ENCODE measurements at places on chromosomes 12 and 14.

GRCh38 chr14:42806909-42807315 lies 1200.2 kb downstream of the LRFN5 start:
- DNase-seq: no peak

DNA sequence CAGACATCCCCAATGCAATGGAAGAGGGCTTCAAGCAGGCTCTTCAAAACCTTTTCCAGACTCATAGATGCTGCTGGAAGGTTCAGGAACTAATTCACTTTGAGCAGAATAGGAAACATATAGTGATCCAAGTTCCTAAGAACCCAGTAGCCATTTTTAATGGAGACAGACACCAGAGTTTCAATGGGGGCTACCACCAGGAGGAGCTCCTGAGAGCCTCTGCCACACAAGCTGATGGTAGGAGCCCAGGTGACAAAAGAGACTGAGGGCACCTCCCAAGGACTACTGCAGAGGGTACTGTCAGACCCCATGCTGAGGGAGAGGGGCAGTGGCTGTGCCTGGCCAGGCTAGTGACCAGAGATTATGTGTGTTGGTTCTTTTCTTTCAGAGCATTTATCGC lies 45.9 kb downstream of the IFNG start:
- DNase-seq: peak; percentile 27

- no peak for DNase-seq
Measured at GRCh38 chr12:97560350-97560749, 97.7 kb downstream of the RMST start.

DNA sequence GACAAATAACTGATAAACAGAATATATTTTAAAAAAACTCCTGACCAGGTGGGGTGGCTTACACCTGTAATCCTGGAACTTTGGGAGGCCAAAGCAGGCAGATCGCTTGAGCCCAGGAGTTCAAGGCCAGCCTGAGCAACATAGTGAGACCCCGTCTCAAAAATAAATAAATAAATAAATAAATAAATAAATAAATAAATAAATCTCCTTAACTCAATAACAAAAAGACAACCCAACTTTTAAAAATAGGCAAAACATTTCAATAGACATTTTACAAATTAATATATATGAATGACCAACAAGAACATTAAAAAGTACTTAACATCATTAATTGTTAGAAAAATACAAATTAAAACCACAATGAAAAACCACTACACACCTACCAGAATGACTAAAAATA lies 56.2 kb upstream of the CAPRIN2 start:
- DNase-seq: no peak

- DNase-seq: no peak
Measured at GRCh38 chr14:88043529-88044443, 38.9 kb downstream of the GPR65 start.

- DNase-seq: no peak
Measured at GRCh38 chr12:96720363-96720705, 186.7 kb upstream of the NEDD1 start.

DNA sequence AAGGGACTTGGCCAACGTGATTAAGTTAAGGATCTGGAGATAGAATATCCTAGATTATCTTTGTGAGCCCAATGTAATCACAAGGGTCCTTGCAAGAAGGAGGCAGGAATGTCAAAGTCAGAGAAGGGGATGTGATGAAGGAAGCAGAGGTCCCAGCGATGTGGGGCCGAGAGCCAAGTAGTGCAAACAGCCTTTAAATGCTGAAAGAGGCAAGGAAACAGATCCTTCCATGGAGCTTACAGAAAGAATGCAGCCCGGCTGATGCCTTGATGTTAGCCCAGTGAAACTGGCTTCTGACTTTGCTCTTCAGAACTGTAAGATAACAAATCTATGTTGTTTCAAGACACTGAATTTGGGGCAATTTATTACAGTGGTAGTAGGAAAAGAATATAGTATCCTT lies 74.9 kb downstream of the NEDD1 start:
- no peak for DNase-seq

GRCh38 chr12:5783289-5783920 lies 161.7 kb downstream of the ANO2 start:
- DNase-seq: no peak
